Choroid plexus epithelial cell (primary cell): ENCODE measurements at places on chromosomes 5 and 9.
A peak's percentile ranks its signal among the peaks of the same experiment; 100 is the strongest.

DNA sequence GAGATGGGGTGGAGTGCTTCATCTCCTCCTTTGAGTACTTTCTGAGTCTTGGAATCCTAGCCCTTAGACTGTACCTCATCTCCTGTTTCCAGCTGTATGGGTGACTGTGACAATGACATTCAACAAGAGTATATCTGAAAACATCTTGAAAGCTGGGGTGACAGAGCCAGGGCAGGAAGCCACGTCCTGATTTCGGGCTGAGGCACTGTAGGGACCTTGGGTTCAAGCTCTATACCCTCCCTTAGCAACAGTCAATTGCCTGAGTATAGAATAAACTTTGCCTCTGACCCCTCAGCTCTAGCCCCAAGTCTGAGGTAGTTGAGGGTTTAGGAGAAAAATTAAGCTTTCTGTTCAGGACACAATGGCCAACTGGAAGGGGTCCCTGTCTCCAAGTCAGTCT, 6.3 kb downstream of the FOXE1 start:
- no peak for DNase-seq

- DNase-seq = no peak
Observed at GRCh38 chr9:103898550-103898949, 195.6 kb upstream of the SMC2 start.

DNA sequence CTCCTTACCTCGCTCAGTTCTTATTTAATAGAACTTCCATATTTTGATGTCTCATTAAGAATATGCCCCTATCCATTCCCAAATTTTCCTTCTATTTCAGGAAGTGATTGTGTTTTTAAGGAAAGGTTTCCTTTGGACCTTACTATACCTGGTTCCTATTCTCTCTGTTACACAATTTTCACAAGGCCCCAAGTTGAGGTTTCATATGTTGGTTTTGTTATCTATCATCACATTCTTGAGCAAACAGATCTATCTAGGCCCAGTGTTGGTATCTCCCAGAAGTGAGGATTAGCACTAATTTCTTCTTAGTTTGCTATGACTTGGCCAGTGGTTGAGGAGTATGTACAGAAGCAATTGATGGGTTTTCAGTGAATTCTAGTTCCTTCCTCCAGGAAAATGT, 41.5 kb downstream of the ALG2 start:
- no peak for DNase-seq

GRCh38 chr5:125331987-125332598, 585.7 kb upstream of the ZNF608 start:
- no peak for DNase-seq

GRCh38 chr5:170681013-170681433, 102.5 kb upstream of the GABRP start:
- DNase-seq = peak; percentile 55

DNA sequence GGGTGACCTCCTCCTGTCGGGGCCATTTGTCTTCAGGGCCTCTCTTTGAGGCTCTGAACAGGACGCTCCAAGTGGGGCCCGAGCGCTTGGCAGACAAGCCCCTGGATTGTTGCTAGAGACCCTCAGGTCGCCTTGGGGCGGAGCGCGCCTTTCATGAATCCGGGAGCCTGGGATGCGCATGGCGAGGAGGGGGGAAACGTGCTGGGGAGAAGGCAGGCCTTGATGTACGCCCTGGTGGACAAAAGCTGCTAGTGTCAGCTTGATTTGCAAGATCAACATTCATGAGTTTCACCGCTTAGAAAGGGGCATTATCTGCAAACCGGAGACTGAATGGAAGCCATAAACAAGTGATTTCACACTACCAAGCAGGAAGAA, 226.3 kb downstream of the SMARCA2 start:
- DNase-seq = peak; percentile 97
